ENCODE measurements at places on chromosomes 12 and 14.

- no peak for DNase-seq
Measured at GRCh38 chr14:89017417-89017816, 193.0 kb downstream of the TTC8 start.

DNA sequence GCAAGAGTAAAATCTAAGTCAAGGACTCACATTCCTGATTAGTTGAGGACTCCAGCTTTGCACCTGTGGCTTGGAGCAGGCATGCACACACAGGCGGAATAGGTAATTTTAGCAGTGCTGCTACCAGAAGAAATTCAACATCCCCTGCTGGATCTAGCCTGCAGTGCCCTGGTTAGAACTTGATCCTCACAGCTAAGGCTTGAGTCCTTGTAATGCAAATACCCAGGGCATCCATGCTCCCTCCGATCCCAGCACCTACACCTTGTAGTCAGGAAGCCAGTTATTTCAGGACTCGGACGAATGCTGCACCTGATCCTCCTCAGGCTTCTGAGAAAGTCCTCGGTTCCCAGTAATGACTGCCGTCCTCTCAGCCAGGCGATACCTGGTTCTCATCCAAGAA, 309.0 kb upstream of the AMIGO2 start:
- DNase-seq: no peak

DNA sequence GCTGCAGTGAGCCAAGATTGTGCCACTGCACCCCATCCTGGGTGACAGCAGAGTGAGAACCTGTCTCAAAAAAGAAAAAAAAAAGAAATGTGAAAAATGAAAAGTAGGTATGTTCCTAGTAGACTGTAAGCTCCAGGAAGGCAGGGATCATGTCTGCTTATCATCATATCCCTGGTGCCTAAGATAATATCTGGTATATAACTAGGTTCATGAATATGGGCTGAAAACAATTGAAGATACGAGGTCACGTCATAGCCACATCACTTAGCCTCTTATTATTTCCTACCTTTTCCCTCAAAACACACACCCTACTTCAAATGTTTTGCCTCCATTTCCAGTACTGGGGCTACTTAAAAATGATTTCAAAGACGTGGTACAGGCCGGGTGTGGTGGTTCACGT, 3.0 kb downstream of the POU6F1 start:
- DNase-seq: no peak

DNA sequence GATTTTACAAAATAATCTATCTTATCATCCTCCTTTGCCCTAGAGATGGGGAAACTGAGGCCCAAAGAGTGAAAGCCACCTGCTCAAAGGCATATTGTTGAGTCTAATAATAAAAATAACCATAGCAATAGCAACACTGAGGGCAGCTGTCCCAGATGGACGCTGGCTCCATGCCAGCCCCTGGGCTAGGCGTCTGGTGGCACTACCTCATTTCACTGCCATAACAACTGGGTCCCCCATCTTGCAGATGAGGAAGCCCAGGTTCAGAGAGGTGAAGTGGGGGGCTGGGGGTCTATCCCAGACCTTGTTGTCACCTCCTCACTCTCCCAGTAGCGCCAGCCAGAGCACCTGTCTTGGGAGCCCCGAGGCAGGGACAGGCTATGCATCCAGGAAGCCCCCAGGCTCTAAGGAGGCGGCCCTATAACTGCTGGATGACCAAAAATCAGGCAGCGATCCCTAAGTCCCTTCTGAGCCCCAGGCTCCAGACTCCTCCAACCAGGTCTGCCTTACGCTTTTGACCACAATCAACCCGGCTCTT, 12.8 kb downstream of the BDKRB2 start:
- DNase-seq: no peak

DNA sequence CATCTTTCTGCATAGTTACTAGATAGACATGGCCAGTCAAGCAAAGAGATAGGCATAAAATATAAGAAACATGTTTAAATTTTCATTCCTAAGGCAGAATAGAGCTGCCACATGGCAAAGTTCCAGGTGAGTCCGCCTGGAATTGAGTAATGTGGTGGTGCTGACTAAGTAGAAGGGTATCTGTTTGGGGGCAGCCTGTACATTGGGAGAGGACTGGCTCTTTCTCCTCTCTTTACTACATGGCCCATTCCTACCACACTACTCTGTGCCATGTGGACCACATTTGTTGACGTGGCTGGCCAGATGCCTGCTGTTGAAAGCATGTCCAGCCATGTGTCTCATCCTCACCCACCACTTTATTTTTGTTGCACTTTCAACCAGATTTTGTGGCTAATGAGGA, 354.0 kb downstream of the ETNK1 start:
- DNase-seq: peak; percentile 63

DNA sequence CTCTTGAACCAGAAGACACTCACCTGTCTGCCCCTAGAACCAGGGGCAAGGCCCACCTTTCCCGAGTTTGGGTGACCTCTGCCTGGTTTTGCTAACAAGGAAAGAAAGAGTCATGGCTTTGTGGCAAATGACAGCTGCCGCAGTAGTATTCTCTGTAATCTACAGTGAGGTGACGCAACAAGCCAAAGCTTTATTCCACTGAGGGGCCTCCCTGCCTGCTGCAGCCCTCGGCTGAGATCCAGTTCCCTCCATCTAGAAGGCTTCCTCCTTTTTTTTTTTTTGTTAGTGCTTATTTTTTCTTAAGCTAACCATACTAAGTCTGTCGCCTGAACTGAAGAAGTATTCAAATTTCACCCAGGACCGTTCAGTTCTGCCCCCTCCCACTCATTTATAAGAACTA, 142.3 kb upstream of the TMCC3 start:
- no peak for DNase-seq

DNA sequence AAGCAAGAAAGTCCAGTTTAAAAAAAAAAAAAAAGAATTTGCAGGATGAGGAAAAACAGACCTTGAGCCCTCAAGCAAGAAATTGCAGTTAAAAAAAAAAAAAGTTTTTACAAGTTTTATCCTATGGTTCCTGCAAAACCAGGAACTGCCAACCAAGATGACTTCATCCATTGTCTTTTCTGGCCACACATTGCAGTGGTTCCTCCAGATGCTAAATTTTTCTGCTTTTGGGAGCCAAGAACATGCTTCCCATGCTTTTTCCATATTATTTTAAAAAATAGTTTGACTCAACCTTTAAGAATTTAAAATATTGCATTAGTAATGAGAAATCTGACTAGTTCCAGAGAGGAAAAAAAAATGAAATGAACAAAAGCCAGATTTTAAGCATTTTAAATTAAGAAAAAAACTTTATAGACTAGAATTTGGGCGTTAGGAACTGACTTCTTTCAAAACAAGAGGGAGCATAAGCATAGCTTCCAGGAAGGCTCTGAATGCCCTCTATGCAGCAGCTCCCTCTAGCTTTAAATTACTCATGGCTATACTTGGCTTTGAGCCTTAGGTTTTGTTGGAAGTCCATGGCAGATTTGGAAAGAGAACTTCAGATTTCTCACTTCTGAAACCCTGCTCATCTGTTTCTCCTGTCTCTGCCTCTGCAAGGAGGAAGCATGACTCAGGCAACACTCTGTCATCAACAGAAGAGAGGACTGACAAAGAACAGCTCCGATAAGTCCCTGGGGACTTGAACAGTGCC, 124.5 kb downstream of the GPR65 start:
- no peak for DNase-seq

DNA sequence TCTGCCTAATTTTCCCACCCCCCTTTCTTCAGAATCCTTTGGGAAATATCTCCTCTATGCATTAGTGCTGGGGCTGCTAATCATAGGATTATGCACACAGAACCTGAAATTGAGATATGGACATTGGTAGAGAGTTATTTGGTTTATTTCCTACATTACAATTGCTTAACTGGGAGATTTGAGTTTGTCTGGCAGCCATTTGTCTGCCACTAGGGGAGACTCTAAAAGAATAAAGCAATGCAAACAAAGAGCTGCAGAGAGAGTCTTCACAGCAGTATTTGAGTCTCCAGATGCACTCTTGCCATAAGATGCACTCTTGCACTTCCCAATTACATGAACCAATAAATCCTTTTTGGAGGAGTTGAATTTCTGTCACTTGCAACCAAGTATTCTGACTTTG, 12.0 kb upstream of the PCNX4 start:
- DNase-seq: no peak

- no peak for DNase-seq
Measured at GRCh38 chr14:105336477-105337287, 22.1 kb downstream of the PACS2 start.

- peak; percentile 13 for DNase-seq
Measured at GRCh38 chr12:113980537-113981337, 14.6 kb upstream of the RBM19 start.

- no peak for DNase-seq
Measured at GRCh38 chr14:94388384-94389103, at the start of gene SERPINA1. TSS of gene SERPINA1 (minus strand) at chr14:94388602. CDS start at chr14:94383237, 5,365 bp downstream.

GRCh38 chr12:19779395-19780056, 340.2 kb downstream of the AEBP2 start:
- DNase-seq: no peak

DNA sequence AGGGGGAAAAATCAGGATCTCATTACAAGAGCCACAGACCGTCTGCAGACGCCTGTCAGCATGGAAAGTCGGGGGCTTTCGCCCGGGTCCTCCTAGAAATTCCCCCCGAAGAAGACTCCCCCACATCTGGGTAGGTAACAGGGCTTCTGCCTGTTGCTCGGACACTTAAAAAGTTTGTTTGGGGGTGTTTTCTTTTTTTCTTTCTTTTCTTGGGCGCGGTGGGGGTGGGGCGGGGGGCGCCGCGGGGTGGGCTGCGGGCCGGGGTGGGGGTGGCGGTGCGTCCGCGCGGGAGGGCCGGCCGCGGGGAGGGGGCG, 358 bp downstream of the ELK3 start:
- DNase-seq: no peak

GRCh38 chr14:32324601-32325000, 4.5 kb upstream of the AKAP6 start:
- no peak for DNase-seq

GRCh38 chr12:58105225-58106119, 164.1 kb downstream of the ATP23 start:
- no peak for DNase-seq

DNA sequence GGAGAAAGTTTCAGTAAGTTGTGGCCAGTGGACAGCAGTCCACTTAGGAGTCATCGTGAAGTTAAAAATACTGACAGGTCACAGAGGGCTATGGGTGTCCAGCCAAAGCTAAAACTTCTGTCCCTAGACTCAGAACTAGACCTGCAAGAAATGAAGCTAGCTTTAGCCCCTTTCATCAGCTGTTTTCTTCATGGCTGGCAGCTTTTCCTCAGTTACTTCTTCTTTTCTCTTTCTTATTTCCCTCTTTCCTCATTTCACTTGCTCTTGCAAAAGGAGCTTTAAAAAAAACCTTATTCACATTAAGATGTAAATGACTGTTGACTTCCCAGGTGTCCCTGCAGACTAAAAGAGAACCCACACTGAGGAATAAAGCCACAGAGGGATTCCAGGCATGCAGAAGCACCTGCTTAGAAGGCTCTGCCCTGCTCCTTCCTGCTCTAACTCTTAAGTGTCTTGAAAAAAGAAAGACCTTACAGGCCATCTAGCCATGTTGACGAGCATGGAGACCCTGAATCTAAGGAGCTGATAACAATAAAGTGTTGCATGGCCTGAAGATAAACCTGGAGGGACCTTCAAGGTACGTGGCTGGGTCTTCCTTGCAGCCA, 69.7 kb upstream of the CCND2 start:
- DNase-seq: no peak
